Neural crest cell (in vitro differentiated cells): ENCODE measurements at places on chromosomes 2 and 18.

- DNase-seq = no peak
Observed at GRCh38 chr2:113697516-113697915, 58.9 kb downstream of the SLC35F5 start.

- peak; percentile 34 for DNase-seq
Observed at GRCh38 chr2:63050334-63051041, at the start of gene OTX1. Gene OTX1, plus strand, starts transcription at chr2:63050830. Its CDS starts 2,161 bp downstream, at chr2:63052991.

DNA sequence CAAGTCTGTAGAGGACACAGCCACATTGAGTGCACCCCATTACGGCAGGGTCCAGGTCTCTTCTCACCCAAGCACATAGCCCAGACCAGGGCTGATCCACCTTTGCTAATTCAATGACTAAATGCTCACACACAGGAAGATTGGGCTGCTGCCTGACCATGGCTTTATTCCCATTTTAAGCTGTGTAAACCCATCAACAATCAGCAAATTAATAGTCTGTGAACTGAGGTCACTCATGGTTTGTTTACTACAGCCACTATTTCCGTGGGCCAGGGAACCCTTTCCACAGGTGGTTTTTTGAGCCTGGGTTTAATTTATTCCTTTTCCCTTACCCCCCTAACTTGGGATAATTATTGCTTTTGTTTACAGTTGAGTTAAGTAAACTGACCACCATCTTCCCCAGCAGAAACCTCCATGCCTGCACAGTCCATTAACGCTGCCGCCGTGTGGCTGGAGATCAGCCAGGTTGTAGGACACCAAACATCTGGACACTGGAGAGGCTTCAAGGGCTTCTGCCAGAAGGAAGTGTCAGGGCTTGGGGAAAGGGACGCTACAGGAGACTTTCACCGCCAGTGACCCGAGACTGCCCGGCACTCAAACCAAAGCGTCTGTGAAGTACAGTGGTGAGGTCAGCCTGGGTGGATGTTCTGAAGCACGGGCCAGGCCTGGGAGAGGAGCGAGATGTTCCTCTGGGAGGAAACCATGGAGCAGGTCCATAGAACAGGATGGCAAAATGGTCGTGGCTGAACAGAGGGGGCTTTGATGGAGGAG lies 282.9 kb downstream of the DYSF start:
- no peak for DNase-seq

GRCh38 chr2:64854773-64855237 lies 134.4 kb upstream of the SLC1A4 start:
- no peak for DNase-seq

GRCh38 chr2:226256237-226256636 lies 543.4 kb downstream of the IRS1 start:
- DNase-seq = no peak

DNA sequence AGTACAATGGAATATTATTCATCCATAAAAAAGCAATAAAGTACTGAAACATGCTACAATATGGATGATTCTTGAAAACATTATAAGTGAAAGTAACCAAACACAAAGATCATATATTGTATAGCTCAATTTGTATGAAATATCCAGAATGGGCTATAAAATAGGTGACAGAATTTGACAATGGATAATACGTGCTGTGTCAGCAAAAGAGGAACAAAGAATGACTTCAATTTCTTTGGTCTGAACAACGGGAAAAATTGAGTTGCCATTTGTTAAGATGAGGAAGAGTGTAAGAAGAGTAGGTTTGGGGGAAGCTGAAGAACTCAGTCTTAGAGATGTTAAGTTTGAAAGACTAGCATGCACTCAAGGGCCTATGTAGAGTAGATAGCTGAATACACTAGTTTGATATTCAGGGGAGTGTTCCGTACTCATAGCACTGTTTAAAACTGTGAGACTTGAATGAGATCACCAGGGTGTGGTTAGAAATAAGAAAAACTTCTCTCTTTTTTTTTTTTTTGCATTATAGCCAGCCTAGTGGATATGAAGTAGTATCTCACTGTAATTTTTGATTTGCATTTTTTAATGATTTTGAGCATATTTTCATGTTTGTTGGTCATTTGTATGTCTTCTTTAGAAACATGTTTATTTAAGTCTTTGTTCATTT lies 213.6 kb downstream of the NR4A2 start:
- no peak for DNase-seq

- DNase-seq = no peak
Observed at GRCh38 chr2:28348149-28348567, 44.5 kb upstream of the FOSL2 start.

- DNase-seq = no peak
Observed at GRCh38 chr2:158723181-158723838, 71.8 kb upstream of the DAPL1 start.

GRCh38 chr18:75071866-75072671 lies 136.9 kb downstream of the PTGR3 start:
- DNase-seq = no peak

GRCh38 chr2:142694282-142694681 lies 183.2 kb upstream of the KYNU start:
- DNase-seq = no peak

- DNase-seq = peak; percentile 70
Observed at GRCh38 chr18:21179590-21180220, 62.3 kb upstream of the GREB1L start.

DNA sequence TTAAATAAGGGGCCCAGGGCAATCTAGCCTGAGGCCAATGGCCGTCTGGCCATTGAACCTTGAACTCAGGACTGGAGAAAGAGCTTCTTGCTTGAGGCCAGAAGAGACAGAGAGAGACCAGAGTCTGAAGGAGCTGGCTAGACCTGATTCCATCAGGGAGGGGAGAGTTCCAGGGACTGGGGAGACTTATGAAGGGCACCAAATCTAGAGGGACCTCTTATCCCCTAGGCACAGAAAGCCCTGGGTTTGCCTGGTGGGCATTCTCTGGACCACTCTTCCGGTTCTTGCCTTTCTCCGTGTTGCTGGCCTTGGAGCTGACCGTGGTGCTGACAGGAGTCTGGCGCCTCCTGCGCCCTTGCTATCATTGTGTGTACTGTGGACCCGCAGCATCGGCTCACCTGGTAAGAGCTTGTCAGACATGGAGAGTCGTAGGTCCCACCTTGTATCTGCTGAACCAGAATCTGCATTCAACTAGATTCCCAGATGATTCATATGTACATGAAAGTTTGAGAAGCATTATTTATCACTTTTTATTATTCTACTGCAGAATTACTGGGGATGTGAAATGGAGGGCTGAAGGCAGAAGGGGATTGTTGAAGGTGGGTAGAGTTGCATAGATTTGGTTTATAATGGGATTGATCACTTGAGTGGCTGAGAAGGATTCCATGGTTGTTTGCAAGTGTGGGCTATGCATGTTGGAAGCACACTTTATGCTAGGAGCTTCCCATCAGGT lies 4.3 kb upstream of the TRPM8 start:
- peak; percentile 60 for DNase-seq

DNA sequence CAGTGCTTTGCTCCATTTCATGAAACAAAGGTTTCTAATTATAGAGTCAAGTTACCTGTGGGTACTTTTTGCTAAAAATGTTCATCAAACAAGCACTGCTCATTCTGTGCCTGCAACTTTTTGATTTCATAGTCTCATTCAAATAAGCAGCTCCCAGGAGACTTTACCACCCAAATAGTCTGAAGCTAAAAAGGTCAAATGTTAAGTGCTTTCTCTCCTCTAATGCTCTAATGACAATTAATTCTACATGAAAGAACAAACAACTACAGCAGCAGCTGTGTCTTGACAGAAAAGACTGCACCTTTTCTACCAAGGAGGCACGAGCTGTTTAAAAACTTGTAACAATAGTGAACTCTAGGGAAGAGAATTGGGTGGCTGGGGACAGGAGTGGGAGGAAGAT lies 65.3 kb downstream of the CCDC93 start:
- DNase-seq = no peak

- DNase-seq = no peak
Observed at GRCh38 chr2:38181806-38182491, 106.0 kb upstream of the CYP1B1 start.

DNA sequence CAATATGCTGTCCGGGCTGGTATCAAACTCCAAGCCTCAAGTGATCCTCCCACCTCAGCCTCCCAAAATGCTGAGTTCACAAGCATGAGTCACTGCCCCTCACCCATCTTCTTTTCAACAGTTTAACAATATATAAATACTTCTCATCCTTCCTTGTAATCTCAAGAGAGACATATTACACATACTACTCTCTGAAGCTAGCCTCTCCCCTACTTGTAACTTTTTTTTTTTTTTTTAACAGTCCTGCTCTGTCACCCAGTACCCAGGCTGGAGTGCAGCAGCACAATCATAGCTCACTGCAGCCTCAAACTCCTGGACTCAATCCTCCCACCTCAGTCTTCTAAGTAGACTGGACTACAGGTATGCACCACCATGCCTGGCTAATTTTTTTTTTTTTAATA lies 5.7 kb downstream of the GFPT1 start:
- DNase-seq = no peak

GRCh38 chr2:58913082-58913726 lies 672.1 kb upstream of the FANCL start:
- no peak for DNase-seq

- peak; percentile 16 for DNase-seq
Observed at GRCh38 chr2:179020156-179020750, 29.7 kb downstream of the CCDC141 start.

- DNase-seq = no peak
Observed at GRCh38 chr18:76668119-76668518, 154.2 kb upstream of the ZNF236 start.

- DNase-seq = no peak
Observed at GRCh38 chr18:24506175-24506574, 45.7 kb downstream of the HRH4 start.

DNA sequence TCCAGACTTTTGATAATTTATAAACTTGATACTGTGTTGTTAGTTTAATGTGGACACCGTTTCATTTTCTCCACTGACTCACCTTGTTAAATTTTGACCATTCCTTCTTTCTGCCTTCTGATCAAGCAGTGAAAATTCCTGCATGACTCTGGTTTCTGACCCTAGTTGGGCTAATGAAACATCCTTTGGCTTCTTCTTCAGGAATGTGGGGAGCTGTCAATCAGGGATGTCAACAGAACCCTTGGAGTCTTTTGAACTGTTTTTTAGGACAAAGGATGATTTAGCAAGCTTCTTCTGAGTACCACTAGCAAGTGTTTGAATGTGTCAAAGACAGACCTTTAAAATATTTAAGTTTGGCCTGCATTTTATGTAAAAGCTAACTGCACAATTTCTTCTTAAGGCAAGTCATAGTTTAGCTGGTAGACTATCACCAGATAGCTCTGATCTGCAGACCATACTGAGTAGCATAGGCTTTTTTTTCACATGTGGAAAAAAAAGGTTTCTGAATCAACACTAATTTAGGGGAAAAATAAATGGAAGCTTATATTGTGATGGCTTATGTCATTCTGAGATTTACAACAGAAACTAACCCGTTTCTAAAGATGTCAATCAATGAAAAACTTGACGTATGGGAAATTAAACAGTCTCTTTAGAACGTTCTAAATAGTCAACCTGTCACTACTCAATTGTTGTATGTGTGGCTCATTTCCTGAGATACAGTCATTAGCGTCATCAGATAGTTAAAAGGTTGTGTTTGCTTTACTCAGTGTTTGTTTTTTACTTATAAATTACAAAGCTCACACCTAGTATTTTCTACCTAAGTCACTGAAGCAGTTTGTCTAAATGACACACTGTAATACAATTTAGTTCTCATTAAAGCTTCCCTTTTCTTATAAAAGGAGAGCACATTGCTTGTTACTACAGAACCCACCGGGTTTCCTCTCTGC lies 311.4 kb downstream of the PTPRM start:
- DNase-seq = no peak

DNA sequence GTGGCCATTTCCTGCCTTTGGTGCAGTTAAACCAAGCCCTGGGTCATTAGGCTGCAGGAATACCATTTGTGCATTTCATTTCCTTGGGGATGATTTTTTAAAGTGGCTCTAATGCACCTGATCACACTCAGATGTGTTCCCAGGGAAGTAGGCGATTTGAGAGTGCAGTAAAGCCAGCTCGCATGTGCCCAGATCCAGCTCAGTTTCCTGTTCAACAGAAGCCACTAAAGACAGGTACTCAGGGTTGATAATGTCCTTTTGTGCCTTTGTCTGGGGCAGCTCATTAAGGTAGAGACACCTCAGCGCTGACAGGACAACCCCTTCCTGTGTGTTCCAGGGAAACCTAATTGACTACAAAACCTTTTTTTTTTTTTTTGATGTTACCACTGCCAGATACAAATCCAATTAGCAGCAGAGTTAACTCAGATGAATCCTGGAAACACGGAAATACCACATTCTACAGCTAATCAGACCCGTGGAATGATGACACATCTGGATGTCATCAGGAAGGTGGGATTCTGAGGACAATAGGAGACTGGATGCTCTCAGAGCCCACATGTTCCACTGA lies 15.2 kb upstream of the CHRNA1 start:
- DNase-seq = no peak
